ENCODE measurements at places on chromosomes 11 and 22.

DNA sequence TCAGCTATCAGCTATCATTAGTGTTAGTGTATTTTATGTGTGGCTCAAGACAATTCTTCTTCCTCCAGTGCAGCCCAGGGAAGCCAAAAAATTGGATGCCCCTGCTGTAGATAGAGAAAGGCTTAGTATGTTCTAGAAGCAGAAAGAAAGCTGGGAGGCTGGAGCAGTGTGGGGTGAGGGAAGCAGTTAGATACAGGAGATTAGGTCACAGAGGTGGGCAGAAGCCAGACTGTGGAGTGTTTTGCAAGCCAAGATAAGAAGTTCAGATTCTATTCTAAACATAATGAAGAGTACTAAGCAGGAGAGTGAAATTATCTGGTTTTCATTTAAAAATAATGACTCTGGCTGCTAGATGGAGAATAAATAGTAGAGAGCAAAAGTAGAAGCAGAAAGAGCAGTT is 381.7 kb downstream of the DCDC1 start:
- no peak for DNase-seq

GRCh38 chr11:13225038-13226001 is 52.3 kb upstream of the BMAL1 start:
- no peak for DNase-seq

DNA sequence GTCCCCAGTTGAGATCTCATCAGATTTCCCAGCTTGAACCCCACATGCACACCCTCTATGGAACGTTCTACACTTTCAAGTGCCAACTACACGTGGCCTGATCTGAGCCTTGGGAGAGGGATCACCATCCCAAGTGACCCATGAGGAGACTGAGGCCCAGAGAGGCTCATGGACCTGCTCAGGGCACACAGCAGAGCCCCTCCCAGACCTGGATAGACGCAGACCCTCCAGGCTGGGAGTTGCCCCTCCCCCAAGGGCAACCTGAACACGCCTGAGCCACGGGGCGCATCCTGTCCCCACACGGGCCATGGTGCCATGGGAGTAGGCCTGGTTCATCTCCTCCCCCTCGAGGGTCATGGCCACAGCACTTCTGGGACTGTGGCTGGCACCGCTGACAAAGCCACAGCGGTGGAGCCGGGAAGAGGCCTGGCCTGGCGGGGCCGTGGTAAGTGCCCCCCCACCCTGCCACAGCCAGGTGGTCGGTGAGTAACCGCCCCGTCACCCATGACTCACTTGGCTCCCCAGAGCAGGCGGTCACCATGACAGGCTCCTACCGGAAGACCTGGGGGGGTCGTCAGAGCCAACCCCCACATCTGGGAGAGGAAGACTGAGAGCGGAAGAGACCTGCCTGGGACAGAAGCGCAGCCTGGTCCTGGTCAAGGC is 8.1 kb downstream of the WNT7B start:
- DNase-seq, result no peak

- no peak for DNase-seq
Measured at GRCh38 chr11:70531281-70532065, 133.1 kb downstream of the CTTN start.

DNA sequence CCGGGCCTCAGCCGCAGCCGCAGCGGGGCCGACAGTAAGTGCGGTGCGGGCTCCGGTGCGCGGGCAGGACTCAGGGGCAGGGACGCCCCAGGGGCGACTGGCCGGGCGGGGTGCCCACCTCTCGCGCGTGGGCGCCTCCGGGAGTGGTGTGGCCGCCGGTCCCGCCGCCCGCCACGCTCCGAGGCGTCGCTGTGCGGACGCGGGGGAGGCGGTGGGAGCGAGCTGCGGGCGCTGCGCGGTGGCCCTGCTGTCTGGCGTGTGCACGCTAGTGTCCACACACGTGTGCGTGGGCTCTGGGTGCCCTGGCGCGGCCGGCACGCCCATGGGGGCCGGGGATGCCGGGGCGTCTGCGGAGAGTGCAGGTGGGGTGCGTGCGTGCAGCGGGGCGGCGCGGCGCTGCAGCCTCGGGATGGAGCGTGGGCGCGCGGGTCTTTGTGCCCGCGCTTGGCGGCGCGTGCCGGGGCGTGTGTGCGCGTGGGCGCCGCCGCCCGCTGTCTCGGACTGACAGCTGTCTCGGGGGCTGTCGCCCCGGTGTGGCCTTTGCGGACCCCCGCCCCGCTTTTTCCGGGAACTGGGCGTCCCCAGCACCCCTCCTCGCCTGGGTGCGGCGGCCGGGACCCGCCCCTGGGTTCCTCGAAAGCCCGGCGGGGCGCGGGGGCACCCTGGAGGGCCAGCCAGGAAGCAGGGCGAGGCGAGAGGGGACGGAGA is 804 bp downstream of the KCNK4 start:
- DNase-seq, result no peak

DNA sequence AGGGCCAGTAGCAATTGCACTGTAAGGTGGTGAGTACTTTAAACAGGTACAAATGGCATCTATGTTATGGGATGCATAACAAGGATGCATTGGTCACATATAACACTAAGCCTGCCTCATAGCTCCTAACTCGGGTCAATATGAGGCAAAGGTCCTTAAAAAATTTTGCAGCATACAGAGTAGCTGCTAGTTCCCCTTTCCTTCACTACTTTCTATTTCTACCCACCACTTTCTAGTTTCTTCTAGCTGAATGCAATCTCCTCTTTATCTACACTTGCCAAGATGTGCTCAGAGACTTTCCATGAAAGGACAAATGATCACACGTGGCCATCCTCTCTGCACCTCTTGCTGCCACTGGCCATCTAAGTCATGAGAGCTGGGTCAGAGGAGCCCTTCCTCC is 9.8 kb downstream of the OR51F2 start:
- no peak for DNase-seq

DNA sequence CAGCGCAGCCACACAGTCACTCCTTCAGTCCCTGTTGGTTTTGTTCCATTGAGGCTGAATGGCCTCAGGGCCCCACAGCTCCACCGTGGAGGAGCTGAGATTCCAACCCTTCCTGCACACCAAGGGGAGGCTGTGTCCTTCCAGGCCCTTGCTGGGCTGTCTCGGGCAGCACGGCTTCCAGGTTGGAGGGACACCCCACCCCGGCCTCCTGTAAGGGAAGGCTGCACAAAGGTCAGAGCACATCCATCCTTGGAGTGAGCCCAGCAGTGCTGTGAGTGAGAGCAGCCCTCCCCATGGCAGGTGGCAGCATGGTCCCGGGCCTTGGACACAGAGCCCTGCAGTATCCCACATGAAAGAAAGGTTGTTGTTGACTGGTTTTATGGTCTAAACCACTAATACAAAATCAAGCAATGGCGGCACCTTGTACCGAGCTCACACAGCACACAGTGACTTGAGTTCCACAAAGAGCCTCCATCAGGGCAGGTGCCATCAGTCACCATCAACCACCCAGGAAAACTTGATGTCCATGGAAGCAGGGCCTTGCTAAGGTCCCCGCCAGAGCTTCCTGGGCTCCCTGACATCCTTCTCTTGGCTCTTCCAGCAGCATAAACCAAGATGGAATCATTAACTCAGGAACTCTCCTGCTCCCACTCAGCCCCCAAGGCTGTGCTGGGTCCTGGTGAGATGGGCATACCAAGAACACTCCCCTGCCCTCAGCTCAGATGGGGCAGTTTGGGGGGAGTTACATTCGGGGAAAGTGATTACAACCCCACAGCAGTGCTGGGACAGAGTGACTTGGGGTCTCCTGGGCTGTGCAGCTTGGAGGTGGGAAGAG is 1500.4 kb downstream of the TBC1D22A start:
- no peak for DNase-seq

GRCh38 chr11:40425168-40425567 is 1034.3 kb downstream of the LRRC4C start:
- no peak for DNase-seq

GRCh38 chr11:47413908-47414684 is 5.7 kb downstream of the SLC39A13 start:
- DNase-seq, result no peak

- no peak for DNase-seq
Measured at GRCh38 chr11:92101920-92102319, 122.7 kb upstream of the FAT3 start.

GRCh38 chr11:70913715-70914231 is 338.6 kb downstream of the SHANK2 start:
- DNase-seq, result peak; percentile 55

GRCh38 chr22:32920032-32920628 is 118.6 kb downstream of the TIMP3 start:
- DNase-seq, result no peak

GRCh38 chr22:41239443-41240128 is 1.1 kb downstream of the CHADL start:
- no peak for DNase-seq

Data from NCI-H1694 treated with DMSO at 0.1 percent for 48 hours (cell line).